Endothelial cell (in vitro differentiated cells): ENCODE measurements at places on chromosomes 1 and 21.

GRCh38 chr1:163661391-163661790, 339.6 kb downstream of the NUF2 start:
- DNase-seq = no peak

DNA sequence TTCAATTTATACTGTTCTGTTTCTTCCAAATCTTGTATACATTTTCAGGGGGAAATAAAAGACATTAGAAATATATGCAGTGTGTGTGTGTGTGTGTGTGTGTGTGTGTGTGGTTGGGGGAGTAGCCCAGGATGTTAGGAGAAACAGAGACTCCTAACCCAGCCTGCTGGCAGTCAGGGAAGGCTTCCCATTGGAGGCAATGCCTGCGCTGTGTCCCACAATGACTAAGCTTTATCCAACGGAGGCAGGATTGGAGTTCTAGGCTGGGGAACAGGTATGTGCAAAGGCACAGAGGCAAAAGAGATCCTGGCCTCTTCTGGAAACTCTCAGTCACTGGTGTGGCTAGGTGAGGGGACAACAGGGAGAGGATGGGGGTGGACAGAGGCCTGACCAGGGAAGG, 16.5 kb upstream of the ADGRB2 start:
- no peak for DNase-seq

DNA sequence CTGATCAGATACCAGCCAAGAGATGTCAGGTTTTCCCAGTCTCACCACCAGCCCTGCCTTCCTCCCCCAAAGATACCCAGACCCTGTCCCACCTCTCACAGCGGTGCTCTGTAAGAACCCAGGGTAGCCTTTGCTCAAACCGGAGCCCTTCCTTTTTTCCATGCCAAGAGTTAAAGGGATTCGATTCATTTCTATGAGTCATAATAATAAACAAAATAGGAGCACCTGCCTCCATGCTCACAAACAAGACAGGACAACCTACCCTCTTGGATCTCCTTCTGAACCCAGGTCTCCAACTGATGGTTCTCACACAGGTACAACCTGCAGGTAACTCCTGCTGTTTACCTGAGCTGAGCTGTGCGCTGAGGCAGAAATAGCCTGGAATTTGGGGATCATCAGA, 5.9 kb upstream of the ATP1A2 start:
- no peak for DNase-seq

- DNase-seq = no peak
Measured at GRCh38 chr1:200181861-200182260, 154.4 kb downstream of the NR5A2 start.

GRCh38 chr1:36126005-36126716, 1.1 kb upstream of the COL8A2 start:
- no peak for DNase-seq

DNA sequence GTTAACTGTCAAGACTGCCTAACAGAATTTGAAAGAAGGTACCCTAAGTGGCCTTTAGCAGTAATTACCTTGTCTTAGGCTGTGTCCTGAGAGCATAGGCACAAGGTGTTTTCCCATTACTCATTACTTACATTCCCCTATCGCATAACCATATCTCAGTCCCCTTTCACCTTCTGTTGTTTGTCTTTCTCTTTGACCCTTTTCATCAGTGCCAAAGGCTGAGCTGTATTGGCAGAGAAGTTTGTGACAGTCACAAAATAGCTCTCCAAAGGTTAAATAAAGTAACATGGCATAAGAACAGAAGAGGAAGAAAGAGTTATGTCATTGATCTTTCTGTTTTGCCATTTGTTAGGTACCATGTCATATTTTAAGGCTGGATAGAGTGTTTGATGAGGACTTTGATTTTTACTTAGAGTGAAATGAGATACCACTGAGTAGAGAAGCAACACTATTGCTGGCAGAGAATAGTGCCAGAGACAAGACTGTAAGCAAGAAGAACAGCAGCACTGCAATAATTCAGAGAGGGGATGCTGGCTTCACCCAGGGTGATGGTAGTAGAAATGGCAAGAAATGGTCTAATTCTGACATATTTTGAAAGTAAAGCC, 497.8 kb downstream of the TTLL7 start:
- no peak for DNase-seq

DNA sequence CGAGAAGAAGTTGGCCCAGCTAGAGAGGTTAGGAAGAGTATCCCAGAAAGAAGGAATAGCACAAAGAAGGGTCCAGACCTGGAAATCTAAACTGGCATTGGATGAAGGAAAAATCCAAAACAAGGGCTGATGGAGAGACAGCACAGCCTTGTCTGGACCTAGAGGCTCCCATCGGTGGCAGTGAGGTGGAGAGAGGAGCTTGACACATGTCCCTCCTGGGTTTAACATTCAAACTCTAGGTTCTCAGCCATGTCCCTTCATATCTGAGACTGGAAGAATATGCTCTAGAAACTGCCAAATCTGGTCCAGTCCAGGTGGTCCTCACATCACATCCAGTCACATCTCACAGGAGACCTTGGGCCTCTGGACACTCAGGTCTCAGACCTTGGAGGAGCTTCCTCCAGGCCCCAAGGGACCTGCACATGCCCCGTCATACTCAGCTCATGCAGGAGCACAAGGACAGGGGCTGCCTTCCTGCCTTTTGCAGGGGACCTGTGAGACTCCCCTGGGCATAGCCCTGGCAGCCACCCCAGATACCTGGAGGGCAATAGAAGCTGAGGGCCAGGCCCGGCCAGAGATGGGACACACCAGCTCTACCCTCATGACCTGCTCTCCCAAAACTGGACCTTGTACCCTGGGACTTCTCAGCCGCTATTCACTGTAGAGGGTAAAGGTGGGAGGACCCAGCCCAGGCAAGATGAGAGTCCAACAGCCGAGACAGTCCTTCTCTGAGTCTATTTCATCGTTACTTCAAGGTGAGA, 7.5 kb downstream of the TMEM125 start:
- no peak for DNase-seq

DNA sequence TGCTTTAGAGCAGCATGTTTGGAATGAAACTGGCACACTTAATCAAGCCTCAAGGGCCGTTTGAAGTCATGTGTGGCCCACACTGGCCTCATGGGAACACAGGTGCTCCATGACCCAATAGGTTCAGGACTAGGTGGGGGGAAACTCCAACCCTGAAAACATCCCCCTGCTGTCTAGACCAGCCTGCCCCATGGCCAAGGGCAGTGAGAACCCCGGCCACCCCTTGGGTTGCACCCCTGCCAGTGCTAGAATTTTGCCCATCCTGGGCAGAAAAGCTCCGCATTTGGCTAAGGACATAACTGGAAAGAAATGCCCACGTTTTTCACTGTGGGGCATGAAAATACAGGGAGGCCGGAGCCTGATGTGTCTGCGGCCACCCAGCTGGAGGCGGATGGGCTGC, 6.1 kb upstream of the PTGER3 start:
- DNase-seq = no peak

DNA sequence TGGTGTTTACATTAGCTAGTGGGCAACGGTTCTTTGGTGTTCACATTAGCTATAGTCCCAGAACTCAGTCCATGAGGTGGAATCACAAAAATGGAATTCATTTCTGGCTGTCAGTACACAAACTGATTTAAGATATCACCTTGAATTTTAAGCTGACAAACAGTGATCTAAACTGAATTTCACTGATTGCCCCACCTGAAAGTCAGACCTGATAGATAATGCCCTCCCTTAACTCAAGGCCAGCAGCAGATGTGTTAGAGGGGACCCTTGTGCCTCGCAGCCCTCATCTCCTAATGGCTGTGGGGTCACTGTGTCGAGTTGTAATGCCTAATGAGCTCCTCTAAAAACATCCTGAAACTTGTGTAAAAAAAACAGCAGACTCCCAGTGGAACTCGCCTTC, 8.6 kb downstream of the ARF1 start:
- no peak for DNase-seq

- DNase-seq = no peak
Measured at GRCh38 chr1:153577624-153578051, 12.0 kb upstream of the S100A2 start.

- DNase-seq = no peak
Measured at GRCh38 chr1:228830954-228831481, 95.7 kb downstream of the RHOU start.

- DNase-seq = no peak
Measured at GRCh38 chr1:112697781-112698201, 9.1 kb downstream of the RHOC start.

- DNase-seq = no peak
Measured at GRCh38 chr1:82598812-82599211, 798.1 kb downstream of the ADGRL2 start.

DNA sequence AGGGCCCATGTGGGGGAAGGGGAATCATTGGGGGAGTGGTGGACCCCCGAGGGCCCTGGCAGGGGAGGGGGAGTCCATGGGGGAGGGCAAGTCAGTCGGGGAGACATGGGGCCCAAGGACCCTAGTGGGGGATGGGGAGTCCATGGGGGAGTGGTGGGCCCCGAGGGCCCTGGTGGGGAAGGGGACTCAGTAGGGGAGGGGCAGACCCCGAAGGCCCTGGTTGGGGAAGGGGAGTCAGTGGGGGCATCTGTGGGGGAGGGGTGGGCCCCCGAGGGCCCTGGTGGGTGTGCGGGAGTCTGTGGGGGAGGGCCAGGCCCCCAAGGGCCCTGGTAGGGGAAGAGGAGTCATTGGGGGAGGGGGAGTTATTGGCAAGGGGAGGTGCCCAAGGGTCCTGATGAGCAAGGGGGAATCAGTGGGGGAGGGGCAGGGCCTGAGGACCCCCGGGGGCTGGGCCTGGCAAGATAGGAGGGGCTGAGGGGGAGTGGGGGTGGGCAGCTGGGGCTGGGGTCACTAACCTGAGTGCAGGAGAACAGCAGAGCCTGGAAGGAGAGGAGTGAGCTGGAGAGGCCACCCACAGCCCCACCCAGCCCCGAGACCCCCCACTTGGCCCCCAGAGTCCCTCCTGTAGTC, 2.1 kb downstream of the MXRA8 start:
- no peak for DNase-seq

DNA sequence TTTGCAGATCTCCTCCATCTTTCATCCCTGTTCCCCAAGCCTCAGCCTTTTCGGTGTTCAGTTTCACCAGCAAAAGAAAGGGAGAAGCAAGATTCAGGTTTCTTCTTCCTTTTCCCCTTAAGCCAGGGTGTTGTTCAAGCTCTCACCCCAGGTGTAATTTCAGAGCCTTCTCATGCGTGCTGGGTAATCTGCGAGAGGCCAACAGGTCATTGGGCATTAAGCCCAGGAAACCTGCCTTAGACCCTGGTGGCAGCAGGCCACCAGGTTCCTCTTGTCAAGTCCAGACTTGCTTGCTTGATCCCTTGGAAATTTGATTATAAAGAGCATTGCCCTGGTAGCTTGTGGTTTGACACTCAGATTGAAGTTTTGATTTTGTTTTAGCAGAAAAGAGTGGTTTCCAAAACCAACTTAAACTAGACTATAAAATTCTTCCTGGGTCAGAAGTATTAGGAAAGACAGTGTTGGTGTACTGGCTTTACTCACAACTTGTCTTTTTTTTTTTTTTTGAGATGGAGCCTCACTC, 6.9 kb downstream of the AKR1A1 start:
- DNase-seq = no peak

- no peak for DNase-seq
Measured at GRCh38 chr1:109730666-109731065, 10.2 kb downstream of the GSTM3 start.

DNA sequence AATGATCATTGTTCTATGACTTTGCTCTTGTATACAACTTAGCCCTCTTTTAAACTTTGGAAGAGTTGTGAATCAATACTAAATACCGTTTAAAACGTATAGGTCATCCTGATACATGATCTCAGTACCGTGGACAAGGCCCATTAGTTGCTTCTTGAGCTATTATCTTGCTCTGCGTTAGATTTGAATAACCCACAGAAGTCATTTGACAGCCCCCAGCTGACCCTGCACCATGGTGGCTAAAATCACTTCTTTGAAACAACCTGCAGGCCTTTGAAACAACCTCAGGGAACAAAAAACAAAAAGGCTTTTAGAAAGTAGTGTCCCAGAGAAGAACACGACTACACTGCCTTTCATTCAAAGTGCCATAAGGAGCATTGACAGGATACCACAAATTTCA, 473.0 kb upstream of the ADGRL2 start:
- DNase-seq = no peak

DNA sequence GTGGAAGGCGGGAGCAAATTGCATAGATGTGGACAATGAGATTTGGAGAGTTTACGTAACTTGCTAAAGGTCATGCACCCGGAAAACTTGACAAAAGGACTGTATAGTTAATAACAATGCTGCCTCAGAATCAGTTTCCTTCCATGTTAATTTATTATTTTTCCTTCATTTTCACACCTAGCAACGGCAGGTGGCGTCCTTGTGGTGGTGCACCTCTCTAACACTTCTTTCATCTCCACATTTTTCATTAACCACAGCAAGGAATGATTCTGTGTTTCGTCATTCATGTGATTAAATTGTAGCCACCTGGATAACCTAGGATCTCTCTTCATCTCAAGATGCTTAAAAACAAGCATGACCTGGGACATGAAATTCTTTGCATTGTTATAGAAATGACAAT, 2133.0 kb downstream of the NCAM2 start:
- no peak for DNase-seq

DNA sequence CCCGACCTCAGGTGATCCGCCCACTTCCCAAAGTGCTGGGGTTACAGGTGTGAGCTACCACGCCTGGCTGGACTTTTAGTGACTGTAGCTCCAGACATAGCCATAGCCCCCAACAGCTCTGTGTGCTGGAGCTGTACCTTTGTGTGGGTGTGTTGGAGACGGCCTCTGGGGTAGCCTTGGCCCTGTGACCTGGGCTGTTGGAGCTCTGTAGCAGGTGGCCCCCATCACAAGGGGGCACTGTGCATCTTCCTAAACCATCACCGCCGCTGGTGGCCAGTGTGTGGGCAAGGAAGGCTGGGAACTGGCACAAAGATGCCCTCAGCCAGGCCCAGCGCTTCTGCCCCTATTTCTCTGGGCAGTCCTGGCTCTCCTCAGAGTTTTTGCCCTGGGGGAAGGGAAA, 38.4 kb upstream of the FOXO6 start:
- DNase-seq = peak; percentile 66

- no peak for DNase-seq
Measured at GRCh38 chr1:238777551-238777950, 608.8 kb upstream of the CHRM3 start.

DNA sequence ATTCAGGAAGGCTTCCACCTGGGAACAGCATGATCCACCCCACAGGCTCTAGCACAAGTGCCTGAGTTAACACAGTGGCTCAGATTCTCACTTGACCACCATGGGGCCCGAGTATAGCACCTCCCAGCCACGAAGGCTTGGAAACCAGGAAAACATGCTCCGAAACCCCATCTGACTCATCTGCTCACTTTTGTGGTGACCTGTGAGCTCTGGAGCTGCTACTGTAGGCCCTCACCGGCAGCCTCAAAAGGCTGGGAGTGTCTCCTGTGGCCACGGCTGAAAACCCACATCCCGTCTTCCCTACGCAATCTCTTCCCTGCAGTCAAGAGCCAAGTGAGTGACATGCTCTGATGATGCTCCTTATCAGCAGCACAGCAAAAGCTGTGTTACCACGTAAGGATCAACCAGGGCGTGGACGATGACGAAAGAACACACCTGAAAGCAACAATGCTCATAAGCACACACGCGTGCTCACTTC, 81.4 kb downstream of the TGFBR3 start:
- no peak for DNase-seq

DNA sequence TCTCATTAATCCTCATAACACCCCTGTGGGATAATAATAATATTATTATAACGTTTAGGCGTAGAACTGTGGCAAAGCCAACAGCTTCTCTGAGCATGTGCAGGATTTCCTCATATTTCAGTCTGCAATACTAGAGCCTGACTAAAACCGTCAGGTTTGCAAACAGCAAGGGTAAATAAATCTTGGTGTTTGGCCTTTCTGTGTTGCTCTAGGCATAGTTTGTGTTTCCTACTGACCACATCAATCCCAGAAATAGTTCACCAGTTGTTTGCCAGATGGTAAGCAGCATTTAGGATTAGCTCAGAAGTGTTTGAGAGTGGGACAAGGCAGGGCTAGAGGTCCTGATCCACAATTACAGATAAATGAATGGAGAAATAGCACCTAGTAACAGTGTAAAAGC, 2.8 kb upstream of the KCNA3 start:
- no peak for DNase-seq
